ENCODE measurements at places on chromosomes 5 and 9.

- DNase-seq: no peak
These were observed 3.1 kb downstream of the LCN2 start for GRCh38 chr9:128152133-128153059.

- DNase-seq: no peak
These were observed 297.7 kb upstream of the CD180 start for GRCh38 chr5:67494186-67494855.

GRCh38 chr9:14346811-14347405, 33.0 kb upstream of the NFIB start:
- DNase-seq: no peak

DNA sequence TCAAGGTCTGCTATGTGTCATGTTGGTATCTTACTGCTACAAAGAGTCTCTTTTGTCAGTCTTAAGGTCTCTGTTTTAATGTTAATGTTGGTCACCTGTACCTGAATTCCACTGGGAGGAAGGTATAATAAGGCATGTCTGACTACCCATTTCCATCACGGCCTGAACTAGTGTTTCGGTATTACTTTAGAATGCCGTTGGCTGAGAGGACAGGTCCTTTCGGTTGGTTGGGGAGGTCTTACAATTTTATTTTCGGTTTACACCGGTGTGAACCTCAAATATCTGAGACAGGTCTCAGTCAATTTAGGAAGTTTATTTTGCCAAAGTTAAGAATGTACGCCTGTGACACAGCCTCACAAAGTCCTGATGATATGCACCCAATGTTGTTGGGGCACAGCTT, 154.9 kb upstream of the ABCA1 start:
- no peak for DNase-seq

DNA sequence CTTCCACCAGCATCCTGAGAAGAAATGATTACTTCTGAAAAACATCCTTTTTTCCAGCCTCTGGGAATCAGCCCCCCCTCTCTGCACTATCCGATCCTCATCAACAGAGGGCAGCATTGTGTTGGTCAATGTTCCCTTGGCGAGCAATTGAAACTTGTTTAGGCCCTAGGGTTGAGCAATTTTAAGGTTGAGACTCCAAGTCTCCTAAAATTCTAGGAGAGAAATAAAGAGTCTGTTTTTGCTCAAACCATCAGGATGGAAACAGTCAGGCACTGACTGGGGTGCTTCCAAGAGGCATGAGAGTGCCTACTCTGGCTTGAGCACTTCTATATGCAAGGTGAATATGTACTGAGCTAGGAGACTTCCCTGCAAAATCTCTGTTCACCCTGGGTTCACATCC, 12.4 kb upstream of the CYFIP2 start:
- DNase-seq: no peak

DNA sequence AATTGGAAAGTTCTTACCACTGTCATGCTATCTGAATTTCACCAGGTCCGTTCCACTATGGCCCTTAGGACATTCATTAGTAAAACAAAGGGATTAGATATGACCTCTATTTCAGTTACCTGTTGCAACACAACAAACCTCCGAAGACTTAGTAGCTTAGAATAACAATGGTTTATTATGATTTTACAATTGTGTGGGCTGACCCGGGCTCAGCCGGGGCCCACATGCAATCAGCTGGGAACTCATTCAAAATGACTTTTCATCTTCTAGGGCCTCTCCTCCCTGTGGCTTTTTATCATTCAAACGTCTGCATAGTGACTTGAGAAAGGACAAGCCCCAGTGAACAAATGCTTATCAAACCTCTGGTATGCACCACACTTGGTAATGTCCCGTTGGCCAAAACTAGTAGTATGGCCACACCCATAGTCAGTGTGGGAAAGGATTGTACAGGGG, 2.3 kb upstream of the FBXW11 start:
- no peak for DNase-seq

DNA sequence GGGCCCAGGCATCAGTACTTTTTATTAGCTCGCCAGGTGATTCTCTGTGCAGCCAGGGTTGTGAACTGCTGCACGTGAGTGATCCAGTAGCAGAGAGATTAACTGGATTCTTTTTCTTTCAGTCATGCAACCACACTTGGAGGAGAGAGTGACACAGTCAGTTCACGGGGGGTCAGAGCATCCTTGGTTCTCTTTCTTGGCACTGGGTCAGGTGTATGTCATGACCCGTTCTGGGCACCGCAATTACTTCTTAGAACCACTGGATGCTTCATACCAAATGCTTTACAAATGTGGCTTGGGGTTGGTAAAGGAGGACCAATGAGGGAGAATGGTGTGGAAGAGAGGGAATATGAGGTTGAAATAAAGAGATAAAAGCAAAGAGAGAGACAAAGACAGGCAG, 368.7 kb downstream of the MLLT3 start:
- DNase-seq: no peak

GRCh38 chr5:149931992-149932436, 12.6 kb downstream of the PDE6A start:
- no peak for DNase-seq

- DNase-seq: no peak
These were observed 62.3 kb downstream of the UBE2QL1 start for GRCh38 chr5:6510973-6511372.

DNA sequence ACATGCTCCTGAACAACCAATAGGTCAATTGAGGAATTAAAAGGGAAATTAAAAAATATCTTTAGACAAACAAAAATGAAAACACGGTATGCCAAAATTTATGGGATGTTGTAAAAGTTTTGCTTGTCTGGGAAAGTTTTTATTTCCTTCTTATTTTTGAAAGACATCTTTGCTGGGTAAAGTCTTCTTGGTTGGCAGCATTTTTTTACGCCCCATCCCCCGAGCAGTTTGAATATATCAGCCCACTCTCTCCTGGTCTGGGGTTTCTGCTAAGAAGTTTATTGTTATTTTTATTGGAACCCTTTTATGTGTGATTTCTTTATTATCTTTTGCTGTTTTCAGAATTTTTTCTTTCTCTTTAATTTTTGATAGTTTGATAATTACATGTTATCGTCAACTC, 16.3 kb downstream of the XRCC4 start:
- no peak for DNase-seq

- no peak for DNase-seq
These were observed 218.7 kb upstream of the S1PR3 start for GRCh38 chr9:88772575-88772974.

GRCh38 chr9:135332516-135332915, 147.1 kb upstream of the PPP1R26 start:
- no peak for DNase-seq

DNA sequence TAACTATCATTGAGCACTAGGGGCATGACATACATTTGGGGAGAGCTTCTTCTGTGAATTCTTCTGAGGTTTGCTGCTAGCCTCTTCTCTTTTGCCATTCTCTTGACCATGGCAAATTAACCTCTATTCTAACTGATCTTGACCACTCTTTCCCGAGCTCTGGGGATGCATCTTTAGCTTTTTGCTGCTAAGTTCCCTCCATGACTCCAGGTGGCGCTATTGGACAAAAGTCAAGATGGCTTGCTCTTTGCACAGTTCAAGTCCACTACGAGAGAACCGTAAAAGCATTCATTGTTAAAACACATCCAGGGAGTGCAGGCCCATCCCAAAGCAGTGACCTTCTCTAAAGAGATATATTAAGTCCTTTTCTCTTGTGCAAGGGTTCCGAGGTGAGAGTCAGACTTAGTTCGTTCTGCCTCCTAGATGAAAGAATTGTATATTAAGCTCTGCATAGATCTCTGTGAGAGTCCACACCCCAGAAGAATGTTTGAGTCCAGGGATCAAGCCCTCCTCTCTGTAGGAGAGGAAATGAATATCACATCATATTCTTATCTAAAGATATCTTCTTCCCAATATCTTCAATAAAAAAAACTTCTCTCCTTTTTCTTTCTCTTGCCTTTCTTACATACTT, 1152.9 kb upstream of the CDH6 start:
- no peak for DNase-seq

- no peak for DNase-seq
These were observed 94.2 kb upstream of the VCAN start for GRCh38 chr5:83377131-83377865.

DNA sequence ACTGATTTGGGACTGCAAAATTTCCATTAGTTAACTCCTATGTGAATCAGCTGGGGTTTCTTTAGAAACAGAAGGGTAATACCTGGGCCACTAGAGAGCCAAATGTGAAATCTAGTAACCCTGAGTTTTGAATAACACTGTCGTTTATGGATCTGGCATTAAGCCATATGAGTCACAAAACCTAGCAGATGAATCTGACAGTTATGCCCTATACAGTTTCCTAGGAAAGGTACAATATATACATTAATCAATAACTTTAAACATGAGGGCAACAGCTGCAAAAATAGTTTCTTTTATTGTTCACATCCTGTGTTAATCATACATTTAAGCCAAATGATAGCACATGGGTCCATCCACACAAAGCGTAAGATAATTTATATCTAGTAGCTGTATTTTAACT, 56.9 kb downstream of the PAM start:
- no peak for DNase-seq

GRCh38 chr5:24615159-24615558, 29.6 kb downstream of the CDH10 start:
- no peak for DNase-seq

- no peak for DNase-seq
These were observed 4.4 kb upstream of the NFIB start for GRCh38 chr9:14318361-14318760.

- DNase-seq: no peak
These were observed 1860.0 kb upstream of the WWC1 start for GRCh38 chr5:166431456-166431855.

DNA sequence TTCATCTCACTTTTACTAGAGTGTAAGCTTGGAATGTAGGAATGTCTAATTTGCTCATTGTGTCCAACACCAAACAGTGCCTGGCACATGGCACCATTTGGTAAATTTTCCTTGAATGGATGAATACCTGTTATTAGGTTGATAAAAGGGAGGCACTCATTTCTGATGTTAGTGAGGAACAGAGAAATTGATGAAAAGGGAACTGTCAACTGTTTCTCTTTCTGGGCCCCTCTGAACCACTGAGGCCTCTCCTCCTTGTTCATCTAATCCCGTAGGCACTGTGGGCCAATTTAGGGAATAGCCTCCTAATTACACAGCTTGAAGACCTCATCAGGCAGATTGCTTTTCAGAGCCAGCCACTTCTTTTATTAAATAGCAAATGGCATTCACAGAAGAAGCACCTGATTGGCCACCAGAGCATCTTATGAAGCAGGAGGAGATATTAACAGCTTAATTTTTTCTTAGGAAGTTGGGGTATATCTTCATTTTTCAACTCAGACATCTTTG, 22.6 kb downstream of the MRRF start:
- no peak for DNase-seq

DNA sequence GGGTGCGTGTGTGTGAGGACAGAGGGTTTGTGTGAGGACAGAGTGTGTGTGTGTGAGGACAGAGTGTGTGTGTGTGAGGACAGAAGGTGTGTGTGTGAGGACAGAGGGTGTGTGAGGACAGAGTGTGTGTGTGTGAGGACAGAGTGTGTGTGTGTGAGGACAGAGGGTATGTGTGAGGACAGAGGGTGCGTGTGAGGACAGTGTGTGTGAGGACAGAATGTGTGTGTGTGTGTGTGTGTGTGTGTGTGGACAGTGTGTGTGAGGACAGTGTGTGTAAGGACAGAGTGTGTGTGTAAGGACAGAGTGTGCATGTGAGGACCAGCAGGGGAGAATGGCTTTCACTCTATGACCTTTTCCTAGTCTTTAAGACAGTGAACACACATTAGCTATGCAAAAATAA, 63.1 kb upstream of the UBAC1 start:
- no peak for DNase-seq

DNA sequence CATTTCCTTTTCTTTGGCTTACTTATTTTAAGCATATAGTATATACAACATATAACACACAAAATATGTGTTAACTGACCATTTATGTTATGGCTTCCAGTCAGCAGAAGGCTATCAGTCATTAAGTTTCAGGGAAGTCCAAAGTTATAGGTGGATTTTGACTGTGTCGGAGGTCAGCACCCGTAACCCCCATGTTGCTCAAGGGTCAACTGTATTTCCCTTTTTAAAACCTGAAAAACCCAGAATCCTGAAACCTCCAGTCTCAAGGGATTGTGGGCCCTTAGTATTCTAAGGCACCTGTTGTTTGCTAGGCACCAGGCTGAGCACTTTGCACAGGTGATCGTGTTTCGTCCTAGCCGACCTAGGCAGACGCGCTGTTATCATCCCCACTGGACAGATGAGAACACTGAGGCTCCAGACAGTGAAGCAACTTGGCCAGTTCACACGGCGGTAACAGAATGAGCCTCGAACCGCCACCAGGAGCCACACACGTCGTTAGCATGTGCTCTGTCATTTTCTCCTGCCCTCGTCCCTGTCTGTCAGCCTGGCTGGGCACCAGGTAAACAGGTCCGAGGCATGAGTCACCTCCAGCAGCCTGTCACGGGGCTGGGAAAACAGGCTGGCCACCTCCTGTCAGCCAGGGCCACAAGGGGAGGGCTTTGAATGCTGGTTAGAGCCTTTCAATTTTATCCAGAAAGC, 39.9 kb downstream of the DUSP1 start:
- no peak for DNase-seq

- no peak for DNase-seq
These were observed 35.6 kb upstream of the NREP start for GRCh38 chr5:111792471-111793058.

GRCh38 chr5:59061377-59061776, 478.5 kb downstream of the RAB3C start:
- no peak for DNase-seq

GRCh38 chr9:79583952-79584654, 12.3 kb downstream of the TLE4 start:
- no peak for DNase-seq

GRCh38 chr5:34519489-34520220, 136.5 kb upstream of the RAI14 start:
- no peak for DNase-seq

GRCh38 chr5:115543365-115544042, 1.1 kb downstream of the FEM1C start:
- DNase-seq: no peak

DNA sequence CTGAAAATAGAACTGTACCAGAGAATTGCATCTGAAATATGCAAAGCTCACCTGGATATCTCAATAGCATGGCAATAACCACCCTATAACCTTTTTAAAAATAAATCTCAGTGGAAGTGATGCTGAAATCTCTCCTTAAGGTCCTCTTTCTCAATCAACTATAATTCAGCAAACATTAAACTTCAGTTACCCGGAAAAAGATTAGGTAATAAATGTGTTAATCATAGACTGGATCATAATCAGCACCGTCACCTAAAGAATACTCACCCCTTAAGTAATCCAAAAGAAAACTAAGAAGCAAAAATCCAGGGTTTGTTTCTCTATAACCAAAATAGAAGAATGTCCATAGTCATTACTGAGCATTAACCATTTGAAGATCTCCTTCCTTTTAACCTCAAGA, 44.3 kb upstream of the DENND4C start:
- DNase-seq: no peak

DNA sequence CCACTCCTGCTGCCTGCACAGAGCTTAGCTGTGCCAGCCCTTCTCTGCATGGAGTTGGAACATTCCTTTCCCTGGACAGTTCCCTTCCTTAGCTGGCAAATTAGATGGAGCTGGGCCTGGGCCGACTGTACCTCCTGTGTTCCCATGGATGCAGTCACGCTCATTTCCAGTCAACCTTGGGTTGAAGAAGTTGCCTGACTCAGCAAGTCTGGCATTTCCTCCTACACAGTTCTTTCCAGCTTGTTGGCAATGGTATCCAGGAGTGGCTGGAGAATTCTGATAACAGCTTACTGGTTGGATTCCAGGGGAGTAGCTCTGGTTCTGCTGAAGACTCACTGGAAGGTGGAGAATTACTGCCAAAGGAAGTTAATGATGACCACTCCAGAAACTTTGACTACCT, 9.2 kb upstream of the TAF1L start:
- DNase-seq: no peak
